ENCODE measurements at places on chromosomes 7 and 10.

- DNase-seq = no peak
Observed at GRCh38 chr7:23276376-23276775, 22.8 kb upstream of the MALSU1 start.

- DNase-seq = no peak
Observed at GRCh38 chr7:36911788-36912187, 187.5 kb upstream of the AOAH start.

- DNase-seq = no peak
Observed at GRCh38 chr7:12229046-12229445, 18.0 kb downstream of the TMEM106B start.

DNA sequence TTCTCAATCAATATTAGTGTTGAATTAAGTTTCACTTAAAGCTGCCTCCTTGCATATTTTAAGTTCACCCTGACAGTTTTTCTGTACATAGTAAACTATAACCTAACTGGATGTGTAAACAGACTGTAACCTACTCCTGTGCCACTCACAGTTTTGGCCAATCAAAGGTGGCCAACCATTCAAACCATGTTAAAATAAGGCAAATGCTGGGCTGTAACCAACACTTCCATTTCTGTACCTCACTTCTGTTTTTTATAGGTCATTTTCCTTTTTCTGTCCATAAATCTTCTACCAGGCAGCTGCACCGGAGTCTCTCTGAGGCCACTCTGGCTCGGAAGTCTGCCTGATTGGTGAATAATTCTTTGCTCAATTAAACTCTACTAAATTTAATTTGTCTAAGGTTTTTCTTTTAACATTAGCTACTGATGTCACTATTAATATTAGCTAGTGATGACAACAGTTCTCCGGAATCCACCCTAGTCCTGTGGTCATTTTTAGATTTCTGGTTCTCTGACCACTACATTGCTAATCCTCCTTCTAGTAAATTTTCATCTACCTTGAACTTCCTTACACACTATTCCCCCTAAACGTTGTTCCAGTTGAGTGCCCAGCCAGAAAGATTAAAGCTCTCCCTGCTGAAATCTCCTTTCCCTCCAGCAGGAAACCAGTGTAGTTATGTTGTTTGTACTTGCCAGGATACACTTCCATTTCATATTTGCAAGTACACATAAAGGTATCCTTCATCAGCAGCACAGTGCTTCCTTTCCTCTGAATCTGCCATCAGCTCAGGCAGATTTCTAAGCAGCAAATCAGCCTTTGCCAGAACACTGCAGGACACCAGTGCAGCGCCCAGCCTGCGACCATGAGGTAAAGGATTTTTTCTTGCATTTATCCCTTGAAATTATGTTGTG is 18.6 kb upstream of the IFIT2 start:
- no peak for DNase-seq

- DNase-seq = no peak
Observed at GRCh38 chr10:73838008-73838567, 26.7 kb upstream of the NDST2 start.

- no peak for DNase-seq
Observed at GRCh38 chr10:8137272-8137681, 82.8 kb downstream of the GATA3 start.

GRCh38 chr10:75106242-75106641 is 5.2 kb upstream of the SAMD8 start:
- no peak for DNase-seq

DNA sequence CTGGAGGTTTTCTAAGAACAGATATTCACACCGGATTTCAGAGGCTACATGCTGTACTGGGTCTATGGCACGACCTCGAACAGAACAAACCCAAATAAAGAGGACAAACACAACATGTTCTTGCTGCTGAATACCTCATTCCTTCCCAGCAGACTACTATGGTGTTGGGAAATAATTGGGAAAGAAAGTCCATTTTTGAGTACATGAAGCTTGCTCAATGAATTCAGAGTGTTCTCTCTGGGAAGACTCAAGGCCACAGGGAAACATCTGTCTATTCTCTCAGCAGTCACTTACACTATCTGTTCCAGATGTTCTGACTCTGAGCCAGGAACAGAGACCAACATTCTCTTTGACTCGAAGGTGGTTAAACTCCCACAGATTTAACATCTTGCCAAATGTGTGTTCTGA is 30.9 kb downstream of the LAMB1 start:
- no peak for DNase-seq

GRCh38 chr10:78568620-78569019 is 500.1 kb upstream of the ZMIZ1 start:
- no peak for DNase-seq

DNA sequence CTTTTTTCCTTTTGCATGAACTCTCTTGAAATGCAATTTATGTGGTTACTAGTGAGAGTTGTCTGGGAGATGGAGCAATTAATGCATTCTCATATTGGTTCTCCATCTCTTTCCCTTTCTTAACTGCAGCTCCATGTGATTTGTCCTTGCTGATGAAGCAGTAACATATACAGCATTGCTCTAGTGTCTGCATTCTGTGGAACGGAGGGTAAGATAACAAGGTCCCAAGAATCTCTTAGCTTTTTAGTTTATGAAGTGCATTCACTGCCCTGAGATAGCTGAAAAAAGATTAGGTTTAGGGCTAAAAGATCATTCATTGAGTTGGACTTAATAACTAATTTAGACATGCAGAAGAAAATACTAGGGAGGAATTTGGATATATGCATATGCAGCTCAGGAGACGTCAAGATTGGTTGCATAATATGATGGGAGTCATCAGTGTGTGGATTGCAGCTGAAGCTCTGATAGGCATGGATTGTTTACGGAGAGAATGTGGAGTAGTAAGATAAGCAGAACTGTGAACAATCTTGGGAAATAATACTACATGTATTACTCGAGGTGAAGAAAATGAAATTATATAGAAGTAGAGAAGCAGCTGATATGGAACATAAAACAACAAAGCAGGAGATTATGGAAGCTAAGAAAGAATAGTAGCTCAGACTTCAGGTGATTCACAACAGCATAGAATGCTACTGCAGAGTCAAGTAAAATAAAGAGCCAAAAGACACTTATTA is 404.7 kb downstream of the ARL4A start:
- no peak for DNase-seq

DNA sequence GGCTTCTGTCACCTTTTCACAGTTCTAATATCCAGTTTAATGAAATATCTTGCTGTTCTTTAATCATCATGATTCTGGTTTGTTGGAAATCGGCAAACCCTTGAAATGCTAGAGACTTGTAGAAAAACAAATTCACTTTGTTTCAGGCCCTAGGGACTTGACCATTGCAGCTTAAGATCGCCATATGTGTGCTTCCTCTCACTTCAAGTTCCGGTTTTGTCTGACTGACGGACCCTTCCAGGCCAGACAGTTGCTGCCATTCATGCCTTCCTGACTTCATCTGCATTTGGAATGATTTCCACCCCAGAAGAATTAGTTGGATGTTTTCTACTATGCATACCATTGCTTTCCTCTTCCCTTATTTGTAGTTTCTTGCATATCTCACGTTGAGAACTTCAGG is 125.6 kb downstream of the CELF2 start:
- no peak for DNase-seq

DNA sequence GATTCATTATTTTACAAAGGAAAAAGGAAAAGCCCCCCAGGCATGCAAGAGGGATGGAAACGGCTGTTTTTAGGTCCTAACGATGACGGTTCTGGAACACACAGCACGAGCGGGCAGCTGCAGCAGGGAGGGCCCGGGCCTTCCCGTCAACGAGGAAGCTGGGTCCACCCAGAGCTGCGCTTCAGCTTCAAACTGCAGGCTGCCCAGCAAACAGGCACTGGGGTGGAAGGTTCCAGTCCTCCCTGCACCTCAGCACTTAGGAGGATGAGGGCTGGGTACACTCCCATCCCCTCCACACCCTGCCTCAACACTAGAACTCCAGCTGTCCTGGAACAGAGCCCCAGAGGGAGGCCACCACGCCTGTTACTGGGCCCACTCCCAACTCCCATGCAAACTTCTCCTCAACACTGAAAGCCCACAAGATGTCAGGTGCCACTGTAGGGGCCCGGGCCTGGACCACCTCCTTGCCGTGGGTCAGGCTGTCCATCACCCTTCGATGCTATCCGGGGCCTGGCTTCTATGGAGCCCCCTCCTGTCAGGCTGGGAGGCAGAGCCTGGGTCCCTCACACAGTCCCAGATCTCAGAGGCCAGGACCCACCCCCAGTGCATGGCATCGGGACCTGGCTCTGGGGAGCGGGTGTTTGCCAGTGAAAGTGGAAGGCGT is 33.0 kb downstream of the PAPOLB start:
- no peak for DNase-seq

DNA sequence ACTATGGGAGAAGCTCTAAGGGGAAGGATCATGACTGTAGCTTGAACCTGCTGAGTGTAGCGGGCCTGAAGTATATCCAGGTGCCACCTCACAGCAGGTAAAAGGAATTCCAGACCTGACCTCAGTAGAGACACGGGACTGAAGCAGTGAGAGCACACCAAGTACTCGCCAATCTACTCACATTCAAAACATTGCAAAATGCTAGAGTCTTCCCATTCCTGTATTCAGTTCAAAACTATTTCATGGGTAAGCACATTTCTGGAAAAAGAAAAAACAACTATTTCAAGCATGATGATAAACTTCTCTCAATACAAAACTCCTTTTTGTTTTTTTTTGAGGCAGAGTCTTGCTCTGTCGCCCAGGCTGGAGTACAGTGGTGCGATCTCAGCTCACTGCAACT is 121.9 kb upstream of the AUTS2 start:
- DNase-seq = no peak

GRCh38 chr7:98562871-98563495 is 54.1 kb upstream of the NPTX2 start:
- no peak for DNase-seq

DNA sequence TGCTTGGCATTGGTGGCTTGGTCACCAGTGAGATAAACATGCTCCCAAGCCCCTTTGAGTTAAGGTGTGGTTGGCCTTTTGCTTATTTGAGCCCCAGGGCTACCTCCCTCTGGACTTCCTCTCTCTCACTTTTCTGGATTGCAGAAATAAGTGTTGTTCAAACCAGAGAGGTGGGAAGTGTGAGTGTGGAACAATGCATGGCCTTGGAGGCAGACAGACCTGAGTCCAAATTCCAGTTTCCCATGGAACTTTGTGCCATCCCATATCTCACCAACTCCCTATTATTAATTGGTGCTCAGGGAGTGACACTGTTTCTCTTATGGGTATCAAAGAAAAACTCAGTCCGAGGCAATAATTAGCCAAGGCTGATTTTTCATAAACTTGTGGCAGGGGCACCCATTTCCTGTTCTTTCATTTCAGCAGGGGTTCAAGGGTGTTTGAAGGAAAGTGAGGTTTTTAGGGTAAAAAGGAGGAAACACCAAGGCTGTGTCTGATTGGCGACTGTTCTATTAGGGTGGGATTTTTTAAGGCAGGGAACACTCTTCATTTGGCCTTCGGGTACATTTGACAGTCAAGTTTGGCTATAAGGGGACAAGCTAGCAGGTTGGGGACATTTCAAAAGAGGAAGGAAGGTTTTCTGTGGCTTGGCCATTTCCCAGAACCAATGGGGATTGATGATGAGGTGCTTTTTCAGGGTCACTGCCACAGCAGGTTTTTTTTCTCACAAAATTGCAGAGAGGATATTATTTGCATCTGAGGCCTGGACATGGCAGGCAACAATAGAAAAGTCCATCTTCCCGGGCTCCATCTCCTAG is 148.8 kb upstream of the NPY start:
- no peak for DNase-seq

DNA sequence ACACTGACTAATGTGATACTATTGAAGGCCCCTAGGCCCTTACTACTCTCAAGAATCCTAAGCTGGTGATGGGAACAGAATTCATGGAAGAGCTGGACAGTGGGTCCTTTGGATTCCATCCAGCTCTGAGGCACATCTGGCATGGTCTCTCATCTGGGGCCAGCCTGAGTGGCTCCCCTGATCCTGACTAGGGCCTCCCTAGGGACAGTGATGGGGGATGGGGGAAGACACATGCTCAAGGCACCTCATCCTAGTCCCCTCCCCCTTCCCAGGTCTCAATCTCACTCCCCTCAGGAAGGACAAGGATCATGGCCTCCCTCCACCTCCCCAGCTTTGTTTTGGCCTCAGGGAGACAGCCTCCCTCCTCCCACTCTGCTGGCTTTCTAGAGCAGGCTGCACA is 1.8 kb downstream of the KCNIP2 start:
- DNase-seq = no peak

- DNase-seq = no peak
Observed at GRCh38 chr10:98212196-98212595, 55.8 kb downstream of the LOXL4 start.

GRCh38 chr7:150966002-150966401 is 12.1 kb downstream of the KCNH2 start:
- DNase-seq = no peak

- DNase-seq = peak; percentile 39
Observed at GRCh38 chr7:30276203-30276900, 8.0 kb upstream of the ZNRF2 start.

DNA sequence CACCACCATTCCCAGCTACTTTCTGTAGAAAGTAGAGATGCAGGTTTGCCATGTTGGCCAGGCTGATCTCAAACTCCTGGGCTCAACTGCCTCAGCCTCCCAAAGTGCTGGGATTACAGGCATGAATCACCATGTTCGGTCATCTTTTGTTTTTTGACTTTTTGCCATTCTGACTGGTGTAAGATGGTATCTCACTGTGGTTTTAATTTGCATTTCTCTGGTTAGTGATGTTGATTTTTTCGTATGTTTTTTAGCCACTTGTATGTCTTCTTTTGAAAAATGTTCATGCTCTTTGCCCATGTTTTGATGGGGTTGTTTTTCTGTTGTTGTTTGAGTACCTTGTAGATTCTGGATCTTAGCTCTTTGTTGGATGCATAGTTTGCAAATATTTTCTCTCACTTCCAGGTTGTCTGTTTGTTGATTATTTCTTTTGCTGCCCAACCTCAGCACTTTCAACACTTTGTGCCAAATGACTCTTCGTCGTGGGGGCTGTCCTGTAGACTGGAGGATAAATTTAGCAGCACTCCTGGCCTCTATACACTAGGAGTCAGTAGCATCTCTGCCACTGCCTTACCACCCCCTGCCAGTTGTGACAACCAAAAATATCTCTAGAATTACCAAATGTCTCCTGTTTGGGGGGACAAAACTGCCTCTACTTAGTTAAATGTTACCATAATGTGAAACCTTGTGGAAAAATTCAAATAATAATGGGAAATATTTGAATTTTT is 6.5 kb upstream of the CPED1 start:
- no peak for DNase-seq

GRCh38 chr7:103116991-103117390 is 31.9 kb downstream of the NAPEPLD start:
- DNase-seq = no peak

DNA sequence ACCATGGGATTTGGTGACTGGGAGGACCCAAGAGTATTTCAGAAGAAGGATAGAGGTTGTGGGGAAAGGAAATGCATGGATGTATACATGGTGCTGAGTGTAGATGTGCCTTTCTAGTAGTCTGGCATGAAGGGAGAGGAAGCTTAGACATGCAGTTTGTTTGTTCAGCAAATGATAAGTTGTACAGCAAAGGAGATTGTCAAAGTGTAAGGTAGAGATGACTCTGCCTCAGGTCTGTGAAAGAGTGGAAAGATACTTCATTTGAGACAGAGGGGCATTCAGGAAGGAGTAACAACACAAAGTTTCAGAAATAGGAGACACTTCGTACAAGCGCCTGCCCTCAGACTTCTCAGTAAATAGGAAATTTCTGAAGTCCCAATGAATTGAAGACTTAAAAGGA is 152.3 kb downstream of the CELF2 start:
- no peak for DNase-seq
